Fibroblast of pulmonary artery (primary cell): ENCODE measurements at places on chromosomes 5 and 9.
A peak's percentile ranks its signal among the peaks of the same experiment; 100 is the strongest.

GRCh38 chr5:96781031-96781971 is 26.4 kb downstream of the ERAP1 start:
- DNase-seq = peak; percentile 61

- DNase-seq = no peak
Observed at GRCh38 chr5:132759114-132760048, 12.2 kb downstream of the CCNI2 start.

GRCh38 chr5:61270510-61271165 is 61.4 kb upstream of the ZSWIM6 start:
- no peak for DNase-seq

DNA sequence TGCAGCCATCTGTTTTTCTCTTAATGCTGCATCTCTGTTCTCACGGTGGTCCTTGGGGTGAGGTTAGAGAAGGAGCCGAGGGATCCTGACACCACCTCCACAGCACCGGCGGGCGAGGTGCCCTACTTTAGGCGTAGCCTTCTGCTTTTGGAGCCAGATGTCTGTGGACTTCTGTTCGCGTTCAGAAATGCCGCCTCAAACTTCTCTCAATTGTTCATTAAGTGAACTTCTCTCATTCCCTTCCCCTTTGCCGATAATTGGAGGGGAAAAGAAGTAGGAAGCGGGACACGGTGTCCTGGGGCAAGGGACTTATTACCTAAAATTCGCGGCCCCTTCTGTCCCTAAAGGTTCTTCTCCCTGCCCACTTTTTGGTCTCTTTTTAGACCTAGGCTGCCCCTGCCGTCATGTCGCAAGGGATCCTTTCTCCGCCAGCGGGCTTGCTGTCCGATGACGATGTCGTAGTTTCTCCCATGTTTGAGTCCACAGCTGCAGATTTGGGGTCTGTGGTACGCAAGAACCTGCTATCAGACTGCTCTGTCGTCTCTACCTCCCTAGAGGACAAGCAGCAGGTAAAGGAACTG is 455 bp downstream of the KIF20A start:
- DNase-seq = no peak

DNA sequence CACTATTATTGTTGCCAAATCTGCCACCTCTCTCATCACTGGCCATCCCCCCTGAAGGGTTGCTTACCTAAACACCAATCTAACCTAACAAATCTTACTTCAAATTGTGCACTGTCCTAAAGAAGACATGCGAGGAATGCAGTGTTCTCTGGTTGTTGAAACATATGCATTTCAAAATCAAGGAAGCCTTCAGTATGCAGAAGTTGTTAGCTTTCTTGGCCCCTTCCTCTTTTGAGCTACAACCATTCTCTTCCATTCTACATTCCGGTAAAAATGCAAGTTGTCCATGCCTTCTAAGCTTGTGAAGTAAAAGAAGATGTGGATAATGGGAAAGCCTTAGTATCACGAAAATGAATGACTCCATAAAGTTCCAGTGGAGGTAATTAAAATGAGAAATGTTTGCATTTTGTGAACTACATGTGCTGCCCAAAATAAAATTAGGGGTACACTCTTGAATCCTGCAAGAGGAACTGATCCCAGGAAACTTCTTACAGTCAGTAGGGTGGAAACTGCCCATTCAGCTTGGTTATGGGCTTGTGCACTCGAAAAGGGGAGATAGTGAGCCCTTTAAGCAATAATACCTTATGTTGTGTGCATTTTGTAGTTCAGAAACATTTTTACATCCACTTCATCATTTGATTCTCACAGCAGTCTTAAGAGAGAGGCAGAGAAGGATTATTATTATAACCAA is 77.6 kb upstream of the ADRB2 start:
- no peak for DNase-seq

- no peak for DNase-seq
Observed at GRCh38 chr9:113719919-113720318, 156.2 kb upstream of the ZNF618 start.

GRCh38 chr9:74115976-74116375 is 381.2 kb upstream of the RORB start:
- DNase-seq = no peak

DNA sequence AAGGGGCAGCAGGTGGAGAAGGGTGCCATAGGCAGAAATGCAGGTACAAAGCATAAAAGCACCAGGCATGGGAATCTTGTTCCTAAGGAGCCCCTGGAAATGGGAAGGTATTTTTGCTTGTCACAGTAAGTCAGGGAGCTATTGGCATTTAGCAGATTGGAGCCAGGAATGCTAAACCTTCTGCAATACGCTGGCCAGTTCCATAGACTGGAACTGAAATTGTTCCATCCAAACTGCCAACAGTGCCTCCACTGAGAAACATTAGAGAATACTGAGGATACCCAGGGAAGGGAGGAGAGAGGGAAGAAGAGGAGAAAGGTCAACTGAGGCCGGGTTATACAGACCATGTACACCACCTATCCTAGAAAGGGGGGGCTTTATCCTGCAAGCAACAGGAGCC is 162.7 kb downstream of the MED27 start:
- no peak for DNase-seq

DNA sequence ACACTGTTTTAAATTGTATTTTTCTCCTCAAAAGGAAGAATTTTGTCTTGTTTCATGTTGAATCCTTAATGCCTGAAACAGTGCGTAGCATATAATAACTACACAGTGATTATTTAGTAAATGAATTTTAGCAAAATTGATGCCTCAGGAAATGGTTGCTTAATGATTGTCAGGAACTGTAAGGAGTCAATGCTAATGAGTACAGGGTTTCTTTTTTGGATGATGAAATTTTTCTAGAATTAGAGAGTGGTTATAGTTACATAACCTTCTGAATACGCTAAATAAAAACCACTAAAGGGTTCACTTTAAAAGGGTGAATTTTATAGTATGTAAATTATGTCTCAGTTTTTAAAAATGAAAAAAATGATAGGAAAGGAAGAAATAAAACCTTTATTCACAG is 14.9 kb downstream of the FAM151B start:
- no peak for DNase-seq

- no peak for DNase-seq
Observed at GRCh38 chr5:39255406-39255805, 36.0 kb upstream of the FYB1 start.

DNA sequence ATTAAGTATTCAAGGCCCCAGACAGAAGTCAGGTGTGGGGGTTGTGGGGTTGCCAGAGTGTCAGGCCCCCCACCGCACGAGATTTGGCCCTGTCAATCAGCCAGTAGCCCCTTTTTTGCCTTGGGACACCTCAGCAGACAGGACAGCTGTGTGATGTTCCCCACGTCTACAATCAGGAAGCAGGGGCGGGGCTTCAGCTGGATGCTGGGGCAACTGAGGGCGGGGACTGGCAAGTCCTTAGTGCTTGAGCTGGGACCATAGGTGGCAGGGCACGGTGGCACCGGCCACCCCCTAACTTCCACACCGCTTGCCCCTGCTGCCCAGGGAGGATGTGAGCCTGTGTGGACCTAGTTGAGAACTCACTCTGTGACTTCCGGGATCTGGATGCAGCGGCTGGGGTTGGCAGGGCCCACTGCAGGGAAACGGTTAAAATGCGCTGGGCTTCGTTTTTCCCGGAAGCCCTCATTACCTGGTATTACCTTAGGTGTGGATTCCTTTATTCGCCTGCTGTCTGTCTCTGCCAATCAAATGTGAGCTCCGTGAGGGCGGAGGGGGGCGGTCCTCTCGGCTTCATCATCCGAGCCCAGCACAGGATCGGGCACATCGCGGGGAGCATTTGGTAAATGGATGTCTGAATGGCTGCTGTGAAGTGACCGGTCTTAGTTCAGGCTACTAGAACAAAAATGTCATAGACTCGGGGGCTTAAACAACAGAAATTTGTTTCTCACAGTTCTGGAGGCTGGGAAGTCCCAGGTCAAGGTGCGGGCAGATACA is 7.5 kb upstream of the GTF3C5 start:
- DNase-seq = no peak

- DNase-seq = peak; percentile 69
Observed at GRCh38 chr9:123544007-123544827, 188.2 kb downstream of the CRB2 start.

GRCh38 chr5:136736021-136736420 is 370.7 kb upstream of the TRPC7 start:
- DNase-seq = no peak

GRCh38 chr9:18632632-18633403 is 158.9 kb downstream of the ADAMTSL1 start:
- peak; percentile 92 for DNase-seq

GRCh38 chr9:76654051-76654461 is 110.2 kb upstream of the PCA3 start:
- DNase-seq = peak; percentile 61

DNA sequence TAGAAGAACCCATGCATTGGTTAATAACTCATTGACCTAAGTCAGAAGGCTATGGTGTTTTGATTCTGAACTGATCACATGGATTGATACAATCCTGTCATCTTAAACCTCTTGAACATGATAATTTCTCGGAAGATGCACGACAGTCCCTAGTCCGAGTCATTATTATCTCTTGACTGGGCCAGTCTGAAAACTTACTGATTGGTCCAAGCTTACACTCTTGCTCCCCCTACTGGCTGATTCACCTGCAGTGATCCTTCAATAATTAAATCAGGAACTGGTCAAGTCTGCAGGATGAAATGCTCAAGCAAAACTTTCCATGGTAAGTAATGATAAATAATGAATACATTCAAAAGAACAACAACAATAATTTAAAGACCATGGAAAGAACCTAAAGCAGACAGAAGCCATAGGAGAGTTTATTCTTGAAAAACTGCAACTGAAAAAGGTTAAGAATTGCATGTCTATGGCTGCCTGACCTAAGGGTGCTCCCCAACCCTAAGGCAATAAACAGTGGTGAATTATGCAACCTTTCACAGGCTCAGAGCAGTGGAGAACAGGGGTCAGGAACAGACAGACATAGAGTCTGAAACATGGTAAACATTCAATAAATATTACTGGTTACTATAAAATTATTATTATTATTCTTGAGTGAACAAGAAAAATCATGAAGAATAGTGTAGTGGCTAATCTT is 79.3 kb downstream of the BRINP1 start:
- peak; percentile 28 for DNase-seq

- no peak for DNase-seq
Observed at GRCh38 chr5:109426075-109426474, 16.3 kb upstream of the PJA2 start.

GRCh38 chr9:136750526-136750925 is 2.2 kb upstream of the LCN6 start:
- no peak for DNase-seq

DNA sequence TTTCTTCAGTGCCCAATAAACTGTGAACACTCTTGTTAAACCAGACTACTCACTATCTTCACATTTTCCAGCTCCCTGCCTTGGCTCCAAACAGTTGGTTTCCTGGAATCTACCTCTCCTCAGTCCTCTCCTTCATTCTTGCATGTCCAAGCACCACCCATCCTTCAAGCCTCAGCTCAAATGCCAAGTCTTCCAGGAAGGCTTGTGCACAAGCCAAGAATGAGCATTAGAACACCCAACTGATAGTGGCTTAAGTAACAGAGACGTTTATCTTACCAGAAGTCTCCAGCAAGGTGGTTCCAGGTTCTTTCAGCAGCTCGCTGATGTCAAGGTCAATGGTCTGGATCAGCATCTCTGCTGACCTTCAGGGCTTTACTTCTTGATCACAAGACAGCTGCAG is 60.1 kb downstream of the PTPDC1 start:
- DNase-seq = peak; percentile 84

DNA sequence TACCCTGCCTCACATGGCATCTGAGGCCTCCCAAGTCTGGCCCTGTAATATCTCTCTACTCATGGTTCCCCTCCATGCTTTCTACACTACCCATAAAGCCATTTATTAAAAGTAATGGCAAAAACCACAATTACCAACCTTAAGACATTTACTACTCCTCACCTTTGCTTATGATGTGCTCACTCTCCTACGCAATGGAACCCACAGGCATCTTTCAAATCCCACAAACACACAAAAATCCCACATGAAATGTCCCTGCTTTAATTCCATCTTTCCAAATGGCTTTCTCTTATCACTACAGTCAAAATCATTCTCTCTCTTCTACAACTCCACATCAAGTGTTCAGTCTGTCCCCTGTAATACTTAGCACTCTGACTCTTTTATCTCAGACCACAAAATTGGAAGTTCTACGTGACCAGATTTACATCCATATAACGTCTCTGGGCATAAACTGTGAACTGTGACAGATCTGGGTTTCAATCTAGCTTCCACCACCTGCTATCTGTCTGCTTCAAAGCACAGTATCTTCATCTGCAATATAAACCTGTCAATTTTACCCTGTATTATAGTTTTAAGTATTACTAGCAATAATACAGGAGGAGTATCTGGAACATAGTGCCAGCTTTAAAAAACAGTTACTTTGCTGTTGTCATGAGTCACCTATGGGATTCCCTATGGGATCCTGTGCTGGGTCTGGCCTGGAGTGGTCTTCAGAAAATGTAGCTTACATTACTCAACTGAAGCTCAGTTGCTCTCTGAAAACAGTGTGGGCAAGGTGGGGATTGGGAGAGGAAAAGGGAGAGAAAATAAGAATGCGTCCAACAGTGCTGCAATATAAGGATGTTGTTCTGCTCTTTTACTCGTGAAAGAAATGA is 137.1 kb upstream of the TRIM32 start:
- DNase-seq = peak; percentile 26

GRCh38 chr9:108056805-108057386 is 567.3 kb upstream of the KLF4 start:
- DNase-seq = peak; percentile 65

GRCh38 chr5:64742821-64743220 is 25.7 kb downstream of the SREK1IP1 start:
- DNase-seq = no peak

- DNase-seq = no peak
Observed at GRCh38 chr5:109558364-109558763, 131.4 kb upstream of the MAN2A1 start.

GRCh38 chr9:98551511-98552286 is 157.0 kb downstream of the GABBR2 start:
- peak; percentile 56 for DNase-seq

DNA sequence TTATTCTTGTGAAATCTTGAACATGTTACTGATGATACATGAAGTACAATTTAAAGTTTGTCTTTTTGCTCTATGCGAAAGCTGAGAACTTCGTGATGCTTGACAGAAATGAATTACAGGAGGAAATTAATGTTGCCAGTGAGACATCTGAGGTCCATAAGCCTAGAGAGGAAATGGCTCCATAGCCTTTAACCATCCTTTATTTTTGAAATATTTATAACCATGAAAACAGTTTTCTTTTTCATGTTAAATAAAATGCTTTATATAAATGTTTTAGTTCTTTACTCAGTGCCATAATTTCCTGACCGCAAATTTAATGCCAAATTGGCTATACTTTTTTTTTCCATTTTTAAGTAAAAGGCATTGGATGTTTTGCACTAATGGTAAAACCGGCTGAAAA is 29.1 kb downstream of the F2RL2 start:
- DNase-seq = no peak
